ENCODE measurements at places on chromosomes 12 and 14.

- DNase-seq, result no peak
These were observed 256.7 kb upstream of the PLEKHG7 start for GRCh38 chr12:92446083-92446460.

GRCh38 chr14:70113211-70113610 lies 75.5 kb downstream of the SLC8A3 start:
- DNase-seq, result no peak

GRCh38 chr12:75720812-75721641 lies 209.6 kb upstream of the KRR1 start:
- no peak for DNase-seq

GRCh38 chr12:27221625-27222387 lies 22.3 kb upstream of the STK38L start:
- DNase-seq, result no peak

DNA sequence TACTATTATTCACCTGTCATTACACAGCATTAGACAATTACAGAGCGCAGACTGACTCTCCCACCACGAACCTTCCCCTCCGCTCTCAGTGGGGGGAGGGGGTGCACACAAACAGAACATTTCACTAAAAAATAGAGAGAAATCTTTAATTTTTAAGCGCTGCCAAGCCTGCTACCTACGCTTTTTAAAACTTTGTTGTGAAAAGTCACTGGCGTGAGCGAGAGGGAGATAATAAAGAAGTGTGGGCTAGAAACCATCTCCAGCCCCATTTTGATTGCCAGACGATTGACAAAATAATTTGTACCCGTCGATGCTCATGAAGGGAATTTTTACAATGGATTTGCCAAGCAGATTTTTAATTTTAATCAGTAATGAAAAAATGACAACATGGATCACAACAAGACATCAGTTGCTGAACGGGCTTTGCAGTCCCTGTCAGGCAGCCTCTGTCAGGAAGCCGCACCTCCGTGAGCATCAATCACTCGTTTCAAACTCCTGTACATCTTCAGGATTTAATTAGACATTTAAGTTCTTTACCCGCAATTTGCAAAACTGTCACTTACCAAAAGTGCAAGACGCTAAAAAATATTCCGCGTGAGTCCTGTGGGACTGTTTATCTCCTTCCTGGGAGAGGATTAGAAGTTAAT lies 209.1 kb downstream of the BCL11B start:
- no peak for DNase-seq

DNA sequence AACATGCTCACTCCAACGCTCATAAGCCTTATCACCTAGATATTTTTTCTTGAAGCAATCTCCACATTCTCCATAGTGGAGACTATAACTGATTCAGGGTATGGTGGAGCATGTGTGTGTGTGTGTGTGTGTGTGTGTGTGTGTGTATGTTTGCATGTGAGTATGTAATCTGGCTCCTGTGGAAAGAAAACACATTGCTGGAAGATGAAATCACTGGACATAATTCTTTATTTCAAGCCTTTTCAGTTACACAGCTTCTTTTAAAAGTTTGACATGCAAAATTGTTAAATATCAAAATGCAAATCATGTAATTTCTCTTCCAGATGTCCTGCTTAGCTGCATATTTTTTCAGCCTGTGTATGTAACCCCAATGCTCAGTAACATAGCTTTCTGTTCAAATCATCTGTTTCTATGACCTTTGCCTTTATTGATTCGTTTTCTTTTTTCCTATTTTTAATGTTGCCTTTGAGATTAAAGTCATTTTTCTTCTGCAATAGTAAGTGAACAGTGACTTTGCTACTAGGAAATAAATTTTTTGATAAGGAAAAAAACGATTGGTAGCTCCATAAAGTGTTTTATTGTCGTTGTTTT lies 80.5 kb upstream of the BTG1 start:
- no peak for DNase-seq

- DNase-seq, result no peak
These were observed 21.9 kb upstream of the IFT81 start for GRCh38 chr12:110102255-110102654.

DNA sequence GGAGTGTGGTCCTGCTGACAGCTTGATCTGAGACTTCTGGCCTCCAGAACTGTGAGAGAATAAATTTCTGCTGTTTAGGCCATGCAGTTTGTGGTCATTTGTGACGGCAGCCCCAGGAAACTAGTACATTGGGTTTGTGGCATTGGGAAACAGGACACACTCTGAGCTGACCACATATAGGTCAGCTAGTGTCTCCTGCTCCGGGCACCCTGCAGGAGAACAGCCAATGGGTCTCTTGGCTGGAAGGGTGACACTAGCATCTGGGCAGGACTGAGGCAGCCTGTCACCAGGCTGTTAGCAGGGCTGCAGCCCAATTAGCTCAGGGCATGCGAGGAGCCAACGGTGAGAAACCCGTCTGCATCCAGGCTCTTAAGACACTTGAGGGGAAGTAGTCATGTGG lies 83.2 kb downstream of the PITPNM2 start:
- DNase-seq, result no peak

DNA sequence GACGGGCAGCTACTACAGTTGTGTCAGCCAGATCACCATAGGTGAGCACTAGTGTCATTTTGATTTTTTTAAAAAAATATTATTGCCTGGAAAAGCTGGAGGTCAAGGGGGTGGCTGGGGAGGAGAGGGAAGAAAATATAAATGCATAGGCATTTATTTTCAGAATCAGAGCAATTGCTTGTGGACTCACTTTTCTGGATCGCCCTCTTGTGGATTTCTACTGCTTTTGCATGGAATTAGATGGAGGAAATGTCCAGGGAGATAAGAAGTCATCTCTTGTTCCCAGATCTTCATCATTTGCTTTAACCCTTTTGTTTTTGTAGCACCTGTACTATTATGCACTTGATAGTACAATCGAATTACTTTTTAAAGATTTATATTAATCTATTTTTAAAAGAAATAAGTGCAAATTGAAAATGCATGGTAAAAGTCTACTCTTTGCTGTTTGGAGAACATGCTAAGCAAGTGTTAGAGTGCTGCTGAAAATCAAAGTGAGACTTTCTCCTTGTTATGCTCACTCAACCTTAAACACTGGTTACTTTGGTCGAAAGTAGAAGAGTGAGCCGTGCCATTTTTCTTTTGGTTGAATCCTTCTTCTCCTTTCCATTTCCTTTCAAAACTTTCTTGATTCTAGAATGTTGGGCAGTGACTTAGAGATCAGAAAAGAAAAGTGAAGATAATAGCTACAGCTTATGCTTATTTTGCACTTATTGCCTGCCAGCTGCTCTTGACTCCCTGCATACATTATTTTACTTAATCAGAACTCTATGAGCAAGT lies 60.6 kb upstream of the ANO4 start:
- no peak for DNase-seq

- no peak for DNase-seq
These were observed 326.0 kb downstream of the PRKD1 start for GRCh38 chr14:29601616-29602015.

DNA sequence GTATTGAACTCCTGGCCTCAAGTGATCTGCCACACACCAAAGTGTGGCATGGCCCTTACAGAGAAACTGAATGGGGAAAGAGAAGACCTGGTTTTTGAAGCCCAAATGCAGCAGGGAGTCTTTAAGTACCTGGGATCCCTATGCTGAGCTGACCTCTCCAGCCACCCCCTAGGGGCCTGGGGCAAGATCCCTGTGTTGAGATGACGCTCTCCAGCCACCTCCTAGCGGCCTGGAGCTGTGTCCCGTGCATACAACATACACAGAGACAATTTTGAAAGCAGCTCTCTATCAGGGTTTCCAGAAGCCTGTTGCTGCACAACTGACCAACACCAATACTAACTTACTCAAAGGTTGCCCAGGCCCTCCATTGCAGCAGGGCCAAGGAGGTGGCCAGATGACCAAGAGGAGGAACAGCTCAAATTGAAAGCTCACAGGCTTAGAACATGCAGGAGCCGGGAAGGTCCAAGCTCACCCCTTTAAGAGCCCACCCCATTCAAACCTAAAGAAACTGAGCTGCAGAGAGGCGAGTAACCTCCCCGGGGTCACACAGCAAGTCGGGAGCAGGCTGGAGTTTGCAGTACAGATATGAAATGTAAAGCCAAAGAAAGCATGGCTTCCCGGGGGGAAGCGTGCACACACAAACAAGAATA lies 31.5 kb downstream of the TTC7B start:
- no peak for DNase-seq

GRCh38 chr14:105660816-105661531 lies 134.6 kb downstream of the TMEM121 start:
- no peak for DNase-seq

DNA sequence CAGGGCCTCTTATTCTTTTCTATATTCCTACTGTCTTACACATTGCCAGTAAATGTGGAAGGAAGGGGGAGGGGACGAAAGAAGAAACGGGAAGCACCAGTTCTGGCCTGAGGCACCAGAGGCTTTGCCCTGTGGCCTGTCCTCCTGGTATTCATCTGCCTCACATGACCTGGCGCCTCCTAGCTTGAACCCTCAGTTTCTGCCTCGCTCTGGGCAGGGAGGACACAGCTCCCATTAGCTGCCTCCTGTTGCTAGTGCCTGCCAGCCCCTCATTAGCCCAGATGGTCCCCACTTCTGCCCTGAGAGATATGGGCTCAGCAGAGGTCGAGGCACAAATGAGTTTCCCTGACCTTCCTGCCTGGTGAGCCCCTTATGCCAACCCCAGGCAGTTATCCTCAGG lies 3.0 kb upstream of the PLEKHG6 start:
- DNase-seq, result no peak

GRCh38 chr12:81340910-81341309 lies 263.0 kb downstream of the ACSS3 start:
- DNase-seq, result no peak

DNA sequence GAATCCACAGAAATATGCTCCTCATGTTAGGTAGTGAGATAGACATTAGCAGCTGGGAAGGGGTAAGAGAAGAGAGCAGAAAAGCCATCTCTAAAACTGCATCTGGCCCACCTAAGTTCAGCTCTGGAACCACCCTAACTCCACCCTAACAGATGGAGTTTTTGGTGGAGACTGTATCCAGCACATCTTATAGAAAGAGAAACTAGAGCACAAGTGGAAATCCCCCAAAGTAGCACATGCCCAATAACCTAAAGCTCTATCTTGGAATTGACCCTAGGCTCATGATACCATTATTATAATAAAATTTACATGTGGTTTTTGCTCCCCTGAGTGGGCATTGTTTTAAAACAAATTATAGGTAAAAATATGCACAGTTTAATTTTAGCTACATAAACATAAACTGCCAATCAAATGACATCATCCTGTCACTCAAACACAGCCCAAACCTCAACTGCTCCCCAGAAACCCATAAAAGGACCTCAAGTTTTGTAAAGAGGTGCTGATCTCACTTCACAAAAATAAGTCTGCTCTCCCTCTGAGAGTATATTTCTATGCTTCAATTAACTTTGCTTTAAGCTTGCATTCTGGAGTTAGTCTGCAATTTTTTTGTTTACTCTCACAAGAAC lies 206.4 kb downstream of the PIK3C2G start:
- no peak for DNase-seq

DNA sequence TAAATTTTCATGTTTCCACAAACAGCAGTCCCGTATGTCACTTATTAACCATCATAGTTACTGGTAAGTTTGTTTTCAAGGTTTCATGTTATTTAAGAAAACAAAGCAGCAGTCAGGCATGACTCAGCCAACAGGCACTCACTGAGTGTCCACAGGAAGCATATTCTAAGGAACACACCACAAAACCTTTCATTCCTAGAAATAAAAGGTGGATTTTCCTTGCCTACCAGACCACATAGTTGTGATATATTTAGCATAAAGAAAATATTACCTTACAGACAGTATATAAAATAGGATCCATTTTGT lies 143.3 kb upstream of the AVPR1A start:
- DNase-seq, result no peak

DNA sequence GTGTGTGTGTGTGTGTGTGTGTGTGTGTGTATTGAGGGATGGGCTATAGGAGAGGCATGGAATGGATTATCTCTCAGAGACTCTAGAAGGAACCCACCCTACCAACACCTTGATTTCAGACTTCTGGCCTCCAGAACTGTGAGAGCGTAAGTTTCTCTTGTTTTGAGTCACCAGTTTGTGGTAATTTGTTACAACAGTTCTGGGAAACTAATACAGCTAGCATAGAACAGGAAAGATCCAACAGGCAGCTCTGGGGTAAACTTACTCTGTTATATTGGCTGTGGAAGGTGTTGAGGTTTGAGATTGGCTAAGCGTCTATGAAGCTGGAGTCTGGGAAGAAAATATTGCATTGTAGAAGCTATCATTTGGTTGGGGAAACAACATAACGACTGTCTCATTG lies 334.3 kb downstream of the AACS start:
- no peak for DNase-seq

- peak; percentile 11 for DNase-seq
These were observed 131.2 kb upstream of the FOXG1 start for GRCh38 chr14:28635387-28635786.

- DNase-seq, result no peak
These were observed 173.6 kb upstream of the ALG10B start for GRCh38 chr12:38142974-38143373.

- DNase-seq, result no peak
These were observed 25.6 kb upstream of the SLC2A3 start for GRCh38 chr12:7961395-7962178.
